Stimulated activated effector memory CD8-positive, alpha-beta T cell treated with anti-CD3 and anti-CD28 coated beads, Interleukin-12 subunit alpha, Interleukin-12 subunit beta, amount 100 ng/mL, for 72 hours (primary cell): ENCODE measurements at places on chromosomes 12 and 14.

DNA sequence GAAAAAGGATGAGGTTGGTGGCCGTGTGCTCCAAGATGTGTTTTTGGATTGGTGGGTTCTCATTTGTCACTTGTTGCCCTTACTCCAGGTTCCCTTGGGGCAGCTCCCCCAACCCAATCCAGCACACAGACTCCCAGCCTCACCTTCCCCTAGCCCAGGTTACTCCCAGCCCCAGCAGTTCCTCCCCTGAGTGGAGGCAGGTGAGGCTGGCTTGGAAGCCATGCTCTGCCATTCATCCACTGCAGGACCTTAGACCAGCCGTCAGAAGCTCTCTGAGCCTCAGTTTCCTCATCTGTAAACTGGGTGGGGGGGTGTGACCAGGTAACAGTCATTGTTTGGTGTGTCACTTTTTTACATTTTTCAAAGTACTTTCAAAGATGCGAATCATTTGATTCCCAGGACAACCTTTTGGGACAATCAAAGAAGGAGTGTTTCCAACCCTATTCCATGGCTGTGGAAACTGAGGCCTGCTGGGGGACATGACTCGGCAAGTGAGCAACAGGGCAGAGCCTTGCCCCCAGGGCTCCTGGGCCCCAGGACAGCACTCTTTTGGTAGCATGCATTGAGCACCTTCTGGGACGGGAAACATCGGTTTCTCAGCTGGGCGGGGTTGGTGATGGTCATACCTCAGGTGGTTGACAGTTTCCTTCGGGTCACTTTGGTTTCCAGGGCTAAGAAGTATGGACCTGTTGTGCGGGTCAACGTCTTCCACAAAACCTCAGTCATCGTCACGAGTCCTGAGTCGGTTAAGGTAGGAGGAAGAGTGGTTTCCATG lies 7.2 kb downstream of the CYP46A1 start:
- no peak for DNase-seq

GRCh38 chr12:28603239-28603638 lies 413.0 kb downstream of the CCDC91 start:
- DNase-seq: no peak

DNA sequence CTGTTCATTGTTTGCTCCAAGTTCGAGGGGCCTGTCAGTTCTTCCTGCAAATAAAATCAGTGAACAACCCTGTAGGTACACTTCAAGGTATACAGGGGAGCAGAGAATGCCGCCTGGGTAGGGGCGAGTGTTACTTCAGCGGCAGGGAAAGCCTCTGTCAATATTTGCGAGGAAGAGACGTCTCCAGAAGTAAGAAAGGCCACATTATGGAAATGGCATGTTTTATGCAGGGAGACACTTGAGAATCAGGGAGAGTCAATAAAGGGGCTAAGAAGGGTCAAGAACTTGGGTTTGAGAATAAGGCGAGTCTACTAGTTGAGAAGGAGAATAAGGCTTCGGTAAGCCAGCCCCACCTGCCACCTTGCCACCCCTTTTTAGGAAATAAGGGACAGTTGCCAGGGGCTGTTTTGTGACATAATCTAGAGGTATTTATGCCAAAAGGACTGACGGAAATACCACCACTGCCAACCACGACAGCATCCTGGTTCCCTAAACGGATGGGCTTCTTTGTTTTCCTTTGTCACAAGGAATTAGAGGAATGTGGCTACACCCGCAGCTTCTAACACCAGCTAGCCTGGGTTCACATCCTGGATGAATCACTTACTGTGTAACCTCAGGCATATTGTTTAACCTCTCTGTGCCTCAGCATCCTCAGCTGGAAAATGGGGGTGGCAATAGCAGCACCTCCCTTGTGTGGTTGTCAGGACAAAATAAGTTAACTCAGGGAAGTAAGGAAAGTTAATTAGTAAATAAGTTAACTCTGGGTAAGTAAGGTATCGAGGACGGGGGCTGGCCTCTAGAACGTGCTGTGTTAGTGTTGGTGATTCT lies 67.7 kb downstream of the EID3 start:
- no peak for DNase-seq

- DNase-seq: no peak
These were observed 58.1 kb upstream of the DIO2 start for GRCh38 chr14:80269353-80269925.

GRCh38 chr12:131052929-131053328 lies 99.2 kb downstream of the ADGRD1 start:
- no peak for DNase-seq

DNA sequence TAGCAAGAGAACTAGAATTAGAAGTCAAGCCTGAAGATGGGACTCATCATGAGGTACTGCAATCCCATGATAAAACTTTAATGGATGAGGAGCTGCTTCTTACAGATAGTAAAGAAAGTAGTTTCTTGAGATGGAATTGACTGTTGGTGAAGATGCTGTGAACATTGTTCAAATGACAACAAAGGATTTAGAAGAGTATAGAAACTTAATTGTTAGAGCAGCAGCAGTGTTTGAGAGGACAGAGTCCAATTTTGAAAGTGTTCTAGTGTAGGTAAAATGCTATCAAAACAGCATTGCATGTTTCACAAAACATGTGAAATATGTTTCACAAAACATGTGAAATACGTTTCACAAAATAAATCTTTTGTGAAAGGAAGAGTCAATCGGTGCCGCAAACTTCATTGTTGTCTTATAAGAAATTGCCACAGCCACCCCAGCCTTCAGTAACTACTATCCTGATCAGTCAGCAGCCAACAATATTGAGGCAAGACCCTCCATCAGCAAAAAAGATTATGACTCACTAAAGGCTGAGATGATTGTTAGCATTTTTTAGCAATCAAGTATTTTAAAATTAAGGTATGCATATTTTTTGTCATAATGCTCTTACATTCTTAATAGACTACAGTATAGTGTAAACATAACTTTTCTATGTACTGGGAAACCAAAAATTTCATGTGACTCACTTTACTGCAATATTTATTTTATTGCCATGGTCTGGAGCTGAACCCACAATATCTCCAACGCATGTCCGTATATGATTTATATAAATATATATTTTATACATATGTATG lies 173.4 kb upstream of the BMP4 start:
- DNase-seq: no peak

DNA sequence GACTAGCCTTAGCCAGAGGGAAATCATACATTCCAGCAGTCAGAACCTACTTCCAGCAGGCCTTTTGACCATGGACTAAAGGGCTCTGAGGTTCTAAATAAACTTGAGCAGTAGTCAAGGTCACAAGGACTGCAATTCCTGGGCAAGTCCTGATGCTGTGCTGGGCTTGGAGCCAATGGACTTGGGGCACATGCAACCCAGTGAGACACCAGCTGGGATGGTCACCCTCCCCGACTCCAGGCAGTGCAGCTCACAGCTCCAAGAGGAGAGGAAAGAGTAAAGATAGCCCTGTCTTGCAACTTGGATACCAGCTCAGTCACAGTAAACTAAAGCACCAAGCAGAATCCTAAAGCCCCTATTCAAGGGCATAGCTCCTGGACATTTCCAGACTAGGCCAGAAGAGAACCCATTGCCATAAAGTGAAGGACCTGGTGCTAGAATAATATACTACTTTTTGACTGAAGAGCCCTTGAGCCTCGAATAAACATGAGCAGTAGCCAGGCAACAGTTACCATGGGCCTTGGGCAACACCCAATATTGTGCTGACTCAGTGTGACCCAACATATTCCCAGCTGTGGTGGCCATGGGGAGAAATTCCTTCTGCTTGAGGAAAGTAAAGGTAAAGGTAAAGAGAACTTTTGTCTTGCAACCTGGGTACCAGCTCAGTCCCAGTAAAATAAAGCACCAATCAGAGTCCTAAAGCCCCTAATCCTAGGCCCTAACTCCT lies 226.2 kb upstream of the CLEC14A start:
- DNase-seq: no peak

DNA sequence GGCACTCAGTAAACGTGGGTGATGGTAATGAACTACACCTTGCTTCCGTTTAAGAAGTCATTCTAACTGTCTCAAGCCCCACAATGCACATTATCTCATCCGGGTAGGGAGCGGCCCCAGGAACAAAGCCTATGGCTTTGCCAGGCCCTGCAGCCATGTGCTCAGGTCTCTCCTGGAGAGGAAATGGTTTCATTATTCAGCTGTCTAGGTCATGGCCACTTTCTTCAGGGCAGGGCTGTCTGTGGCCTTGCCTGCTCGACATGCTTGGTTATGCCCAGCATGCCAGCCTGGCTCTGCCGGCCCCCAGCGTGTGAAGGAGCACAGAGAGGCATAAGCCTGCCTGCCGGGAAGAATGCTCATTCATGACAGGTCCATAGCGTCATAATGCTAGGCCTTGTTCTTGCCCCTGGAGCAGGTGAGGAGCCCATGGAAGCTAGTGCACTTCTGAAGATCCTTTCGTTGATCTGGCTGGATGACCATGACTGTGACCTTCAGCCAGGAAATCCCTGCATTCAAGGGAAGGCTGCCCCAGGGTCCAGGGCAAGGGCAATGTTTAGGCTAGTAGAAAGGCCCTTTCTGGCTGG lies 26.3 kb upstream of the FOS start:
- DNase-seq: no peak

- no peak for DNase-seq
These were observed 68.7 kb downstream of the CCDC88C start for GRCh38 chr14:91348845-91349465.

DNA sequence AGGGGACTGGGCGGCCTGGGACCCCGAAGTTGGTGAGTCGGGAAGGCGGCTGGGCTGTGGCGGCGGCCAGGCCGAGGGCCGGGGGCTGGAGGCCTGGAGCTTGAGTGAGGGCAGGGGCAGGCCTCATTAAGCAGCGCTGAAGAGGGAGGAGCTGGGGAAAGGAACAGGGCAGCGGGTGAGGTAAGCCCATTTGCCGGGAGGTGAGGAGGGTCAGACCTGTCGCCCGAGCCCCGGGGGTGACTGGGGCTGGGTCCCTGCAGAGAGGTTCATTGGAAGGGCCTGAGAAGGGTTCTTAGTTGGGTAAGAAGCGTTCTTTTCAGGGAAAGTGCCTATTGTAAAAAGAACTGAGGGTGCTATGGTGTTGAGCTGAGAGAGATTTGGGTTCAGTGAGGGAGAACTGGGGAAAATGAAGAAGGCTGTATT lies 441 bp downstream of the RAB5B start:
- no peak for DNase-seq

DNA sequence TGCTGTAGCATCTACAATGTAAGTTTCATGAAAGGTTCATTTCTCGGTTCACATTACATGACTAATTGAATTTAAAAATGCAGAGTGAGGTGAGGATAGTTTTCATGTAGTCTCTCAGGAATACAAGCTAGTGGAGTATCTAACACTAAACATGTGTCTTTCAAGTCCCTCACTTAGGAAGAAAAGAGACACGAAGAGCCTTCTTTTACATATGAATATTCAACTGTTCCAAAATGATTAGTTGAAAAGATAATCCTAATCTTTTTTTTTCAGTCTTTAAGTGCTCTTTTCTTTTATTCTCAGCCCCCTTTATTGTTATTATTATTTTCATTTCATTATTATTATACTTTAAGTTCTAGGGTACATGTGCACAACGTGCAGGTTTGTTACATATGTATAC lies 10.8 kb downstream of the PRR4 start:
- no peak for DNase-seq

GRCh38 chr12:58491306-58491705 lies 429.0 kb downstream of the LRIG3 start:
- DNase-seq: no peak

DNA sequence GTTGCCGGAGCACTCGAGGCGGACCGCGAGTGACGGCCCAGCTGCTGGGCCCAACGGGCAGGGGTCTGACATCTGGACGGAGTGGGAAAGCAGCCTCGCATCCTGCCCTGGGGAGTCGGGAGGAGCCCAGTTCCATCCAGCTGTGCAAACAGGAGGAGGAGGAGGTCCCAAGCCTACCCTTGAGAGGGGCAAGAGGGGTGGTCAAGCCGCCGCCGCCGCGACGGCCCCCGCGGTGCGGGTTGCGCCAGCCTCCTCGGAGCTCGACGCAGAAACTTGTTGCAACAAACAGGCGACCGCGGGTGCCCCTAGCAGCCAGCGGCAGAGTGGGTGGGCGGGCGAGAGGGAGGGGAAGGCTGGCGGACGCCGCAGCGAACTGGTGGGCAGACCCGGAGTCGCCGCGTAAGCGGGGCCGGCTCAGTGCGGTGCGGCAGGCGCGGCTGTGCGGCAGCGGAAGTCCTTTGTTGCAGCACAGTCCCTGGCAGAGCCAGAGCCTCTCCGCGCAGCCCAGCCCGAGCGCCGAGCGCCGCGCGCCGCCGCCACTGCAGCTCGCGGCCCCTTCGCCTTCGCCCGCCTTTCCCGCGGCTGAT lies at the start of gene ZBTB1:
Gene ZBTB1, plus strand, starts transcription at position 461 of the 587 bp plus-strand sequence. CDS start 16,735 bp downstream, outside the sequence.
- DNase-seq: peak; percentile 69

- no peak for DNase-seq
These were observed 98.3 kb downstream of the UNC79 start for GRCh38 chr14:93528884-93529558.

GRCh38 chr12:52175371-52176350 lies 16.2 kb downstream of the KRT80 start:
- DNase-seq: no peak

DNA sequence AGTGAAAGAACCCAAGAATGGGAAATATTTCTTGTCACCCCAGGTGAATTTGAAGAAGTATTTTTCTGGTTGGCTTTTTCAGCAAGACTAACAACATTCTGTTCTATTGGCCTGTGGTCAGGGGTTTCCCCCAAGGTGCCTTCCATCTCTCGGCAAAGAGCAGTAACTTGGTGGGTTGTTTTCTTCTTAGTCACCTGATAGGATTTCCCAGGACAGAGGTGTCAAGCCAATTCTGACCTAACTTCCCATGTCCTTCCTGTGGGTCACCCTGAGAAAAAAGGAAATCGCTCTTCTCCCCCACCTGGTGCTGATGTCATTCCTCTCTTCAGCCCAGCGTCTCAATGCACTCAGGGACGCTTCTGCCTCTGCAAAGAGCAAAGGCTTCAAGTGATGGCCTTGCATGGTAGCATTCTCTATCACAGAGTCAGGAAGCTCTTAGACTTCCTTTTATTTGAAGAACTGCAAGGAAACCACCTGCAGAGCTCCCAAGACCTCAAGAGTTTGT lies 16.1 kb upstream of the IFNG start:
- DNase-seq: peak; percentile 40

GRCh38 chr14:99628887-99629618 lies 15.9 kb upstream of the HHIPL1 start:
- peak; percentile 64 for DNase-seq

GRCh38 chr12:54005853-54006558 lies 2.8 kb upstream of the HOXC8 start:
- DNase-seq: peak; percentile 86

DNA sequence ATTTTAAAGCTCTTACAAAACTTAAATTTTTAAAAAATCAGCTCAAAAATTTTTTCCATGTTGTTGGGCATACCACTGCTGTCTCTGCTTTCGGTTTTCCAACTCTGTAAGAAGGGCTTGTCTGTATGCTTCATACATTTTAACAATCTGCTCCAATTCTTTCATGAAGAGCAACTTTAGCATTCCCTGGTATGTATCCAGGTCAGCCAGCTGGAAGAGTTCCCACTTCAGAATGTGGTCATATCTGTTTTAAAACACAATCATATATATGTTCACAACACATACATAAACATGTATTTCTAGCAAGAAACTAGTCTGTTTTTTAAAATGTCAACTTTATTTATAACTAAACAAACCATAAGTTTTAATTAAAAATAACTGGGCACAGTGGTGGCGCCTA lies 33.0 kb downstream of the SAV1 start:
- no peak for DNase-seq

- no peak for DNase-seq
These were observed 604 bp downstream of the ZNF384 start for GRCh38 chr12:6688543-6688998.
